GF-D8 (cell line): ENCODE measurements at places on chromosomes 2 and 18.
A peak's percentile ranks its signal among the peaks of the same experiment; 100 is the strongest.

GRCh38 chr18:74416124-74416523 lies 41.0 kb downstream of the DIPK1C start:
- no peak for DNase-seq

DNA sequence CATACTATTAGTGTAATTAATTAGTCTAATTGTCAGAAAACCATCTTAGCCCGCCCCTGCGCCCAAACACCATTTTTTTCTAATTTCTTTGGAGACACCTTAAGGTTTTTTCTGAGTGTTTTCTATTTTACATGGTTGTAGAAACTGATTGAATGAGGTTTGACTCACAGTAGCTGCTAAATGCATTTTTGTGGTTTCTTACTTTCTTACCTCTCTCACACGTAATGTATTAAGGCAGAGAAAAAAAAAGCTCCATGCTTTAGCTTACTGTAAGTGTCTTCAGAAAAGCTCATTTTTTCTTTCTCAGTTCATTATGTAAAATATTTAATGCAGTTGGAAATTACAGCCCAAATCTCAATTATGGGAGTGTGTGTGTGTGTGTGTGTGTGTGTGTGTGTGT lies 548.5 kb upstream of the LRRTM4 start:
- no peak for DNase-seq

DNA sequence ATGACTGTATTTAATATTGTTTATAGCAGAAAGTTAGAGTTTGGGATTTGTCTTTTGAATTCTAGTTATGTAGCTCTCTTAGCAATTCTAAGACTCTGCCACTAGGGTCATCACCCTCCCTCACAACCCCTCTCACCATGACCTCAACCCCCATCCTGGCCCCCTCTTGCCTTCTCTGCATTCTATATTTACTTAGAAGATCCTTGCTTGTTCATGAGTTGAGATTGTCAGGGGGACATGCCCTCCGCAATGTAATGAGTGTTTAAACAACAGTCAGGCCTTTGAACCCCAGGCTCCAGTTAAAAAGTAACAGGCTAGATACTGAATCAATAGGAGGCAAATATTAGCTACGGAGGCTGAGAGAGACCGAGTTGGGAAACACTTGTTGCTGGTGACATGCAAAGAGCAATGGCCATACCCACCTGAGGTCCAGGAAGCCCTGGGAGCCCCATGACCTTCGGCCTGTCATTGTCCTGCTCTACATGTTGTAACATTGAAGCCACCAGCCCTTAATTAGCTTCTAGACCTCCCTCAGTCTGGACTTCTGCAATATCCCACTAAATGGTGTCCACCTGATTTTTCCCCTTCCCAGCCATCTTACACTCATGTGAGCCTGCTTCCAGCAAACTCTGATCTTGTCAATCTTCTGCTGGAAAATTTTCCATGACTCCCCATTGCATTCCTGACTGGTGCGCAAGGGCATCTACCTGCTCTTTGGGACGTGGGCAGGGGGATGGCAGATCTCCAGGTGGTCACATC lies 221.1 kb downstream of the ALPK2 start:
- DNase-seq, result no peak

DNA sequence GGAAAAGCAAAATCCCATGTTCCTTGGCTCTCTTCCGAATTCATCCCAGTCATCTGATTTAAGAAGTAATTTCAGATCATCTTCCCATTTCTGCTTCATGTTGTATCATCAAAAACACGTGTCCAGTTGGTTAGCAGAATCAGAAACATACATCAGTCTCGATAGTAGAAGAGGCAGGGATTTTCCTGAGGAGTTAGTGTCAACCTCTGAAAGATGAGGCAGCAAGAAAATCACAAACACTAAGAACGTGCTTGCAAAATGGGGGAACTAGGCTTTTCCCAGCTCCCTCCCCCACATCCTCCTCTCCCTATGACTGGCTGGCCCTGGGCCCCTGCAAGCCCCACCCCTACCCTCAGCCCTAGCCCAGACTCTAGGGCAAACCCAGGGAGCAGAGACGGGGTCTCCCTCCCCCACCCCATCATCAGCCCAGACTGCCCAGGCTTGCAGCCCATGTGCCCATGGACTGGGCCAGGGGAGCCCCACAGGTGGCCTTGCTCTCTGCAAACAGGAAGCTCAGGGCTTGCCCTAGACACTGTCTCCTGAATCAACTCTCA lies 161.0 kb upstream of the ID2 start:
- DNase-seq, result no peak

GRCh38 chr2:237486334-237486818 lies 675 bp upstream of the MLPH start:
- DNase-seq, result no peak

- DNase-seq, result peak; percentile 81
These were observed 69.3 kb upstream of the MCFD2 start for GRCh38 chr2:46984642-46985476.

DNA sequence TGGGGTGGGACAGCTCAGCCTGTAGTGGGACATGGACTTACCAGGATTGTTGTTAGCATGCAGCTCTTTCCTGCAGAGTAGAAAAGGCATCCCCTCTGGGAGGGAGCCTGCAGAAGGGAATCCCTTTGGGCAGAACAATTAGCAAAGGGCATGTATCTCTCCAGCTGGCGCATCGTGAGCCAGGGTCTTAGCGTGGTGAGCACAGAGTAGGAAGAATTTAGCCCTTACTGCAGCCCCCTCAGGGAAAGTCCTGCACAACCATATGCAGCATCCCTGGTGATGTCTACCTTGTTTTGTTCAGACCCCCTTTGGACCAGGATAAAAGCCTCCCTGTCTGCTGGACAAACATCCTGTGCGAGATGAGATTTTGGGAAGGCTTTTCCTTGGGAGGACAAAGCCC lies 292.1 kb downstream of the SLC4A3 start:
- DNase-seq, result no peak

DNA sequence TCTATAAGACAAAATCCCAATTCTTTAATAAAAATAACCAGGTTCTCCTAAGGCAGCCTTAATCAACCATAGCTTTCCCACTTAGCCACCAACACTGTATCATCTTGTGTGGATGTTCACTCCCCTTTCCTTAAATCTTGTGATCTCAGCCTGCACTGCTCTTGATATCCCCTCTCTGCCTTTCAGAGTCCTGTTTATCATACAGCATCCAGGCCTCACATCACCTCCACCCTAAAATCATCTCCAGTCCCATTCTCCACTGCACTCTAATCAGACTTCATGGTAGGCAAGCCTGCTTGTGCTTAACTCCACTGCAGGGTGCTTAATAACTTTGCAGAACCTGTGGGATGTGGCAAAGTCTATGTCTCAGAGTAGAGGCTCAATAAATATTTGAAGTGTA lies 18.8 kb downstream of the ARHGAP15 start:
- no peak for DNase-seq

- DNase-seq, result no peak
These were observed 928.5 kb upstream of the CELF4 start for GRCh38 chr18:38494065-38494464.

DNA sequence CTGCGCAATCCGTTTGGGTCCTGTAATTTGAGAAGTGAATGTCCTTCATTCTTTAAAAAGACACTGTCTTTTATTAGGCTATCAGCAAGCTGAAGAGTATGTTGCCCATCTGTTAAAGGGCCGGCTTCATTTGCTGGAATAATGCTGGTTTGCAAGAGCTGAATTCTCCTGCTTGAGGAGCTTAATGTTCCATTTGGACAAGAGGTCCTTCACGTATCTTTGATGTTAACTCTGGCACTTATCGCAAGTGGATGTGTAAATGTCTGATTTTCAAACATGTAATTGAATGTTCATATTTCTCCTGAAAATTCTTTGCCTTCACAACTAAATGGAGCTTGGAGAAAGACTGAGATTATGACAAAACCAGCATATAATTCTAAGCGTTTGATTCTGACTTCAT lies 280.8 kb upstream of the NRP2 start:
- no peak for DNase-seq

DNA sequence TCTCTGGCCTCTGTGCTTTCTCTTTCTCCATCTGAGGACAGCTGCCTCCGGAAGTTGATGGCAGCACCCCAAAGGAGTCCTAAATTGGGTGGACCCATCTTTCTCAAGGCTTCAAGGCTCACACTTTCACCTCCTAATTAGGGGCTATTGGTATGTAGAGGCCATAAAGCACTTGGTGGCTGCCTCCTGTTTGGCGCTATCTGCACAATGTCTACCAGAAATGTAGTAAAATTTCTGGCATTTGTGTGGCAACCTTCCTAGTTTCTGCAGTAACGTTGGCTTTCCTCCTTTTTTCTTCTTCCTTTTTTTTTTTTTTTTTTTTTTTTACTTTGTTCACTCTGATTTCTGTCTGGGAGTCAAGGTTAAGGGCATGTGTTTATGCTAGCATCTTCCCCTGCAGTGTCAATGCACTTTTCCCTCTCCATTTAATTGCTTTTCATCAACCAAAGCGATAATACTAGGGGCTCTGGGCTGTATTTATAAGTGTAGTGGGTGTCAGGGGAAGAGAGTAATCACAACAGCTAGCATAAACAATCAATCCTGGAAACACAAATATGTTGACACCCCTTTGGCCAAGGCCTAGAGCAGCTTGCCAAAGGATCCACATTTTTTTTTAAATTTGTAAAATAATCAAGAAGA lies 86.0 kb downstream of the TACR1 start:
- DNase-seq, result no peak

GRCh38 chr2:215423234-215423633 lies 12.6 kb downstream of the FN1 start:
- DNase-seq, result no peak

- no peak for DNase-seq
These were observed 53.8 kb downstream of the SEMA4F start for GRCh38 chr2:74707837-74708236.

DNA sequence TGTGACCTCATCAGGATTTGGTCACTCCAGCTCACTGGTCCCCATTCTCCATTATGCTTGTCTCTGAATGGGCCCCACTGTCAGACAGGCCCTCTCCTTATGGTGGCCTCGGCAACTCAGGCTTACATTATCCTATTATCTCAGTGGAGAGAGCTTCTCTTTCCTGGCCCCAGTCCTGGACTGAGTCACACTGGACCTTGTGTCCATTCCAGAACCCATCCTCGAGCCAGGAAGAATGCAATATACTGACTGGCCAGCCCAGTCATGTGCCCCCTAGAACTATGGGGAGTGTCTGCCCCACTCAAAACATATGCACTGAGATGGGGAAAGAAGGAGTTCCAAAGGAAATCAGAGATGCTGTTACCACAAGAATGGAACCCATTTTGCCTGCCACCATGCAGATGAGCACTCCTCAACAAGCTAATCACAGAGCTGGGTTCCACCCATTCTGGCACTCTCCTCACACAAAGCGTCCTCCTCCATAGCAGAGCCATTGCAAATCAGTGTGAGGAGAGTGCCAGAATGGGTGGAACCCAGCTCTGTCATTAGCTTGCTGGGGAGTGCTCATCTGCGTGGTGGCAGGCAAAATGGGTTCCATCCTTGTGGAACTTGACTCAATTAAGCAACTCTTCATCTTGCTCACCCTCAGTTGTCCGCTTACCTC lies 71.9 kb downstream of the CHRNA1 start:
- no peak for DNase-seq

DNA sequence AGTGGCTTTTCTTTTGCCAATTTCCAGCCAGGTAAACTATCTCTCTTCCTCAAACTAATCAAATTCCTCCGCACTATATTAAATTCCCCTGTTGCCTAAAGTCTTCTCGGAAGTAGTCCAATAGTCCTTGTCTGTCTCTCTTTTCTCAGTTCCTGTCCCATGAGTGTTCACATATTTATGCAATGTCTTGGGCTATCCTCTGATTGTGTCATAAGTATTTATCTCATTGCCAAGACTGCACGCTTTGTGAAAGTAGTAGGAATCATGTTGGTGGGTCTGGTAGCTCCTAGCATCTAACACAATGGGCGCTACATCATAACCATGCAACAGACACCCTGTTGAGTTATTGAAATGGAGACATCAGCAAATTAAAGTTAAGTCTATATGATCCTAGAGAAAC lies 59.9 kb upstream of the POU3F3 start:
- DNase-seq, result no peak

GRCh38 chr2:230068016-230068650 lies 591 bp downstream of the SLC16A14 start:
- DNase-seq, result no peak

GRCh38 chr2:204299766-204300165 lies 245.5 kb upstream of the PARD3B start:
- no peak for DNase-seq

DNA sequence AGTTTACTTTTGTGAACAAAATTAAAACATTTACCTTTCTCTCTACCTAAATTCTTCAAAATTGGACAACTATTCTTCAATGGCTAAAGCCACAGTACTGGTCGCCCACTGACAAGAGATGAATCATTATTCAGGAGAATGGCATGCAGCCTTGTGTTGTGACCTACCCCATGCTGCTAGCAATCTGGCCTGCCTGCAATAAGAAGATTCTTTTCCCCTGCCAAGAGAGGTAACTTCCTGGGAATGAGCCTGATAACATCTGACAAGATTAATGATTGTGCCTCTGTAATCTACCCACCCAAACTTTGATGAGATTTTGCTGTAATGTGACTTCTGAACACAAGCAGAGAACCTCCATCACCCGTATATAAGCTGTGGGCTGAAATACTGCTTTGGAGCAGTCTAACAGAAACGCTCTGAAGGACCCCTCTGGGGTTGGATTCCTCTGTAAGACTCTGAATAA lies 47.0 kb upstream of the ST3GAL5 start:
- DNase-seq, result no peak

GRCh38 chr2:238924796-238925195 lies 76.9 kb downstream of the TWIST2 start:
- DNase-seq, result no peak

- DNase-seq, result peak; percentile 34
These were observed 23.3 kb upstream of the RMC1 start for GRCh38 chr18:23479829-23480505.

- no peak for DNase-seq
These were observed 113.3 kb upstream of the ODC1 start for GRCh38 chr2:10561288-10562035.

- DNase-seq, result no peak
These were observed 49.1 kb downstream of the ADI1 start for GRCh38 chr2:3470166-3470651.

DNA sequence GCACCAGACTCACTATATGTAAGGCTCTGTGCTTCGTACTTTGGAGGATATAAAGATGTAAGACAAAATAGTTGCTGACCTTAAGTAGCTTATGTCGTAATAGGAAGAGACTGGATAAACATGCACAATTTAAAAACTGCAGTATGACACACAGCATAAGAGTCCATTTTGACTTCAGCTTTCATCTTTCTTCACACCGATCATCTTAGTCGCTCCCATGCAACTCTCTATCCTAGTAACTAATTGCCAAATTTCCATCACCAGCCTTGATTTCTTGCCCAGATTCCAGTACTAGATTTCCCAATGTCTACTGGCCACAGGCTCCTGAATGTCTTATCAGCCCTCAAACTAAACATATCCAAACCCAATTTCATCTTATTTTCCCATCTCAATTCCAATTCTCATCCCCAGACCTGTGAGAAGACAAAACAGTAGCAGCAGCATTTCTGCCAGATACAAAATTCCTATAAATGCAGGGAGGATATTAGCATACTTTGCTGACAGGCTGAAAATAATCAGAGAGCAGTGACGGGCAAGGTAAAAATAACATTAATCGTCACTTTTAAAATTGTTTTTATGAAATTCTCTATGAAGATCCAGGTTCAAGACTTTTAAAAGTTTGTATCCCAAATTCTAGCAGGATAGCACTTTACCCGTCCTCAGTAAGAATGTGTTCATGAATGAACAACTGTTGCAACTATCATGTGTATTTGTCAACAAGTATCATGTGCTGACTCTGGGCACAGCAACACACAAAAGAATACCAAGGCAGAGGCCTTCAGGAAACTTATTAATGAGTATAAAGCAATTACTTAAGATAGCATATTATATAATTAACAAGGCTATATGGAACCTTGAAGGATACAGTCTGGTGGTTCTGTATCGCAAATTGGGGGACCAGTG lies 42.2 kb downstream of the KIDINS220 start:
- DNase-seq, result no peak
